ENCODE measurements at places on chromosomes 4 and X.

GRCh38 chr4:154614306-154614705, 1.9 kb upstream of the FGG start:
- DNase-seq: no peak

GRCh38 chr4:173436149-173436579, 37.2 kb upstream of the SCRG1 start:
- no peak for DNase-seq

DNA sequence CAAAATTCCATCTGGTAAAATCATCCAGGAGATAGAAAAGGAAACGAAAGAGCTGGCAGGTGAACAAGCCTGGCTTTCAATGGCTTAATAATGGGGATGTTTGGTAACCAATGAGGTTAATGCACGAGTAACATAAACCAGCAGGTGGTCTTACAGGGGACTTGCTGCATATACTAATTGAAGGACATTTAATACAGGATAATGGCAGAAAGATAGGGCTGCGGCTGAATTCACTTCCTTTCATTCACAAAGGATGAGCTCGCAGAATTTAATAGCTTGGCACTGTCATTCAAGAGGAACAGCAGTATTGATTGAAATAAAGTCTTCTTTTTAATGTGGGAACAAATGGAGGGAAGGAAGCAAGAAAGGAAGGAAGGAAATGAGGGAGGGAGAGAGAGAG, 156.3 kb upstream of the RAI2 start:
- no peak for DNase-seq

- DNase-seq: no peak
Measured at GRCh38 chr4:87506974-87507701, 22.0 kb downstream of the SPARCL1 start.

DNA sequence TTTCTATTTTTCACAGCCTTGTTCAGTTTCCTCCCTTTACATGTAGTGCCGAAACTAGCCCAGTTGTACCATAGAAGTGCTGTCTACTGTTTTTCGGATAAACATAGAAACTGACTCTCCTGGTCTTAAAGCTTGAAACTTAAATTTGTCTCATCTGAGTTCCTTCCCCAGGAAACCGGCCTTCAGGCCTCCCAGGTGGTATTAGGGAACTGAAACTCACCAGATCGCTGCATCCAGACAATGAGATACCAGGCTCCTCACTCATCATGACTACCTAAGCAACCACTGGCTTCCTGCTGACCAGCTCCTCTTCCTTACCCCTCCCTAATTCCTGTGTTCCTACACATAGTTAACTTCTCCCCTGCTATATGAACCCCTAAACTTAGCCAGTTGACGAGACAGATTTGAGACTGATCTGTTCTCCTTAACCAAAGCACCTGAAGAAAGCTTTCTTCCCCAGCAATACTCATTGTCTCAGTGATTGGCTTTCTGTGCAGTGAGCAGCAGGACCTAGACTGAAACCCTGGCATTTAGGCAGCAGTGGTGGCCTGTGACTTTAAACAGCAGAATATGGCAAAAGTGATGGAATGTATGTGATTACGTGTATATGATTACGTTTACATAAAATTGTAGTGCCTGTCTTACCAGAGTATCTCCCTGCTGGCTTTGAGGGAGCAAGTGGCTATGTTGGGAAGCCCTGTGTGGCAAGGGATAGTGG, 959.1 kb upstream of the LCORL start:
- no peak for DNase-seq

DNA sequence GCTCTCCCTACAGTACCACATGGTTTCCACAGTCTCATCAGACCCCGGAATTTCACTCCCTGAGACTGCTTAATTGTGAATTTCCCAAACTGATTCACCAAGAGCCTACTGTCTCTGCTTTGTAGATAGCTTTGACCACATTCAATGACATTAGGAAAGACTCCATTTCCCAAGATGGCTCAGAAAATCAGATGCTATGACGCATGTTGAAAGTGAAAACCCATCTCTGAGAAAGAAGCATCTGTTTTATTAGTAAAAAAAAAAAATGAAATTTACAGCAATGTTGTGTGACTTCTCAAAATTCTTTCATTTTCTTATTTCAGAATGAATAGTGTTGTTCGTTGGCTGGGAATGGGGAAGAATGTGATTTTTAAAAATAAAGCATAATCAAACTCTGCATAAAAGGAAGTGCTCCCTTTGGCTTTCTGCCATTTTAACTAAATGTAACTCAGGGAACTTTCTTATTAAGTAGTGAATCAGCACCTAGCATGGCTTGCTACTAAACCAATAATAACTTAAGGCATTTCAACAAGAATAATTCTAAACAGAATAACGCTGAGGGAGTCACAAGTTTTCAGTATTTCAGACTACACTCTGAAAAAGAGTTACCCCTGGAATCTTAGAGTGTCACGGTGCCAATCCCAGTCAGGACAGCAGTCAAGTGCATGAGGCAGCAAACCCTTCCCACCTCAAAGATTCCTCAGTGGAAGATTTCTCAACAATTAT, 97.4 kb upstream of the MYOZ2 start:
- DNase-seq: no peak

- DNase-seq: peak; percentile 14
Measured at GRCh38 chr4:174496631-174497432, 25.5 kb downstream of the HPGD start.

DNA sequence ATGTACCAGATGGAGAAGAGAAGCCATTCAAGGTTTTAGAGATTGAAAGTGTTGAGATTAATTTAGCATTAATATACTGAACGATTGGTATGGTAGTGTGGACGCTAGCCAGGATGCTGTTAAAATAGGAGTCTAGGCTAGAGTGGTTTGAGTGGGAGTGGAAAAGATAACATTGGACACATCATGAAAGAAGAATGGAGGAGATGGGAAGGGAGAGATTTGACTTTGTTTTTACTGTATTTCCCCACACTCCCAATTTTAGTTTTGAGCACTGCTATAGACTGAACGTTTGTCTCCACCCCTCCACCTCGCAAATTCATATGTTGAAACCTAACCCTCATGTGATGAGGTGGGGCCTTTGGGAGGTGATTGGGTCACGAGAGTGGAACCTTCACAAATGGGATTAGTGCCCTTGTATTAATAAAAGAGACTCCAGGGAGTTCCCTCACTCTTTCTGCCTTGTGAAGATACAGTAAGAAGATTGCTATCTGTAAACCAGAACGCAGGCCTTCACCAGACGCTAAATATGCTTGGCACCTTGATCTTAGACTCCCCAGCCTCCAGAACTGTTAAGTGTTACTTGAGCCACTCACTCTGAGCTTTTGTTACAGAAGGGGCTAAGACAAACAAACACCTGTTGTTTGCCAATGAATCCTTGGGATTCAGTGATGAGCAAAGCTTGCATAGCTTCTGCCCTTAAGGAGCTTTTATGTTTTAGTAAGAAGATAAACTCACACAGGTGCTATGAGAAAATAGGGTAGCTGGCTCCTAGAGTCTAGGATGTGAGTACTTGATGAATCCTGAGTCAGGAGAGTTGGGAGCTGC, 25.8 kb downstream of the USP9X start:
- DNase-seq: no peak

Data from SHP77 (cell line).